Activated CD8-positive, alpha-beta memory T cell treated with anti-CD3 and anti-CD28 coated beads for 36 hours (primary cell): ENCODE measurements at places on chromosomes 13 and 19. TPM values are rescaled to one million over a fixed set of nuclear protein-coding genes. Genes with fewer than 3 reads are reported as not detected.

Gene GGN
- total RNA-seq = not detected

Gene F2RL3
- not detected for total RNA-seq

Gene DNAAF3
- total RNA-seq = not detected

Gene PSG11
- total RNA-seq = not detected

Gene CGB5
- total RNA-seq = not detected

Gene MVB12A
- total RNA-seq = 36.1 TPM

Gene ZNF737
- 9.0 TPM for total RNA-seq

Gene RASGRP4
- total RNA-seq = 1.3 TPM

Gene FCER2
- 2.5 TPM for total RNA-seq

Gene CALR3
- not detected for total RNA-seq

Gene SHD
- total RNA-seq = not detected

Gene PSG5
- total RNA-seq = not detected

Gene SRRM5
- 0.40 TPM for total RNA-seq

Gene ZNF787
- 33.4 TPM for total RNA-seq

Gene ZNF610
- total RNA-seq = 0.82 TPM

Gene ZNF699
- 4.1 TPM for total RNA-seq

Gene VN1R2
- not detected for total RNA-seq

Gene FUT2
- not detected for total RNA-seq

Gene XPO4
- total RNA-seq = 32.7 TPM

Gene PMIS2
- total RNA-seq = not detected

Gene ZNF324B
- total RNA-seq = 11.2 TPM

Gene PRSS57
- not detected for total RNA-seq

Gene FXYD3
- not detected for total RNA-seq

Gene PTH2
- total RNA-seq = not detected
